ENCODE measurements at places on chromosomes 7 and 10.

DNA sequence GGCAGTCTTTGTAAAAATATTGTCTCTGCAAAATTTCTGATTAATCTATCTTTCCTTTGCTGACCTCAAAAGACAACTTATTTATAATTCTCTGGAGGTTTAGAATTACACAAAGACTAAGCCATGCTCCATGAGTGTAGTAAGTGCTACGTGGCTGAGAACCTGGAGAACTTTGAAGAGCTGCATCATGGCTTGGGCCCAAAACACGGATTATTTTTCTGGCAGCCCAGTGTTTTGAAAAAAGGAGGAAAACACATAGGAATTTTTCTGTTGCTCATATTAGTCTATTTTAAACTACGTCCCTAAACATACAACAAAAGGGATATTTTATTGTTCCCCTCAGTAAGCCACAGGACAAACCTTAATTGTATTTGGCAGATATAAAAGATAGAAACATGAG lies 360.7 kb upstream of the MYO3A start:
- no peak for DNase-seq

DNA sequence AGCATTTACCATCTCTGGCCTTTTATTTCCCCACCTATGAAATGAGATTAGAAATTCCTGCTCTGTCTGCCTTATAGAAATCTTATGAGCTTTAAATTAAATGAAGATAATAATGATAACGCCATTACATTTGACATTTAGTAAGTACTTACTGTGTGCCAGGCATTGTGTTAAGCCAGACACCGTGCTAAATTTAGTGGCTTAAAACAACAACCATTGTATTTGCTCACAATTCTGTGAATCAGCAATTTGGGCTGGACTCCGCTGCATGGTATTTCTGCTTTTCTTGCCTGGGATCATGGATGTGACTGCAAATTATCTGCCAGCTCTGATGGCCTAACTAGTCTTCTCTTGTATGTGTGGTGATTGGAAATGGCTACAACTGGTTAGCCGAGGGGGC lies 56.4 kb upstream of the CCDC6 start:
- no peak for DNase-seq

DNA sequence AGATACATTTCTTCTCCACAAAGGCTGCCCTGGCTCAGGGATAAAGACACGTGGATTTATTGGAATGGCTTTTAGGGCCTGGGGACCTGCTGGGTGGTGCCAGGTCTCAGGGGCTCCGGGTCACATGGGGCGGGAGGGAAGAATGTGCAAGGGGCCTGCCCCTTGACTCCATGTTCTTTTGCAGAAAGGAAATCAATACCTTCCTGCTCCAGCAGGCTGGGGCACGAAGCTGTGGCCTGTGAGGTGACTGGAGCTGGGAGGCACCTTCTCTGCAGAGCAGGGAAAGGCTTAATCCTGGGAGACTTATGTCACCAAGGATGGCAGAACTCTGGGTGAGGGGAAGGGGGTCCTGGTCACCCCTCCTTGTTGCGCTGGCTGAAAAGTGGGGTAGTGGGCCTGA lies 42.3 kb upstream of the GNA12 start:
- no peak for DNase-seq

GRCh38 chr7:123961771-123962170 lies 36.7 kb downstream of the SPAM1 start:
- DNase-seq: no peak

GRCh38 chr10:94288361-94289101 lies 74.2 kb downstream of the NOC3L start:
- no peak for DNase-seq

DNA sequence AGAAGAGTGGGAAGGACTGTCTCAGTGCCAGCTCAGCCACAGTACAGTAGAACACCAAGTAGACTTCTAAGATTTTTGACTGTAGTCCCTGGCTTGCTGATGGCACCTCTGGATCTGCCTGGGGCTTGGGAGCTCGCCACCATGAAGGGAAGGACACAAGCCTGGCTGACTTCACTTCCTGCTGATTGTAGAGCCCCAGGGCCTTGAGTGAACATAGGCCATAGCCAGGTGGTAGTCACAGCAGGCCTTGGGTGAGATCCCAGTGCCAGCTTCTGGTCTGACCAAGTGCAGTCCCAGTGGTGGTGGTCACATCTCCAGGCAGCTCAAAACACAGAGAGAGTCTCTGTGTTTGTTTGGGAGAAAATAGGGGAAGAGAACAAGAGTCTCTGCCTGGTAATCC lies 57.6 kb upstream of the HBP1 start:
- DNase-seq: no peak

DNA sequence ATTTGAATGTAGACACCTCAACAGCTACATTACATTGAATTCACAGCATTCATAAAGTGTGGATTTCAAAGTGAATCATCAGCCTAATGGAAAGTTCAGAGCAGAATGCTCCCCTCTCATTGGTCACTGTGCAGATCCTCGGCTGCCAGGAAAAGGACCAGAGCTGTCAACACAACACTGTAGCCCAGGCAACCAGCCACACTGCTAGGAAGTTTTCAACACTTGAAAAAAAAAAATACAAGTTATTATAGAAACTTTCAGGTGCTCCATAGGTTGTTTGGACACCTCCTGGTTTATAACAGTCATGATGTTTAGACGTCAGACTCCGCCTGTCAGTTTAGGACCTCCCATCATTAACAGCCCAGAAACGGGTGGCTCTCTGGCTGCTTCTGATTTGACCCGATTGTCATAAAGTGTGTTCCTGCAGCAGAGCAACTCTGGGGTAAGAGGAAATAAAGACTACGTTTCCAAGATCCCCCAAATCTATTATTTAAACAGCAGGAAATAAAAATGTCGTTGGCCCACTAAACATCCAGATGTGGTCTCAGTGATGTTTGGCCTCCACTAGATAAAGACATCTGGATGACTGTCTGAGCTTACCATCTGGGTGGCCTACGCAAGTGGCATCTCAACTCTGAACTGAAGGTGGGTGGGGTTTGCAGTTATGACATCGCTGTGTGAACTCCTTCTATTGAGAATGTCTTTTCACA lies 117.4 kb downstream of the CABCOCO1 start:
- peak; percentile 95 for DNase-seq

DNA sequence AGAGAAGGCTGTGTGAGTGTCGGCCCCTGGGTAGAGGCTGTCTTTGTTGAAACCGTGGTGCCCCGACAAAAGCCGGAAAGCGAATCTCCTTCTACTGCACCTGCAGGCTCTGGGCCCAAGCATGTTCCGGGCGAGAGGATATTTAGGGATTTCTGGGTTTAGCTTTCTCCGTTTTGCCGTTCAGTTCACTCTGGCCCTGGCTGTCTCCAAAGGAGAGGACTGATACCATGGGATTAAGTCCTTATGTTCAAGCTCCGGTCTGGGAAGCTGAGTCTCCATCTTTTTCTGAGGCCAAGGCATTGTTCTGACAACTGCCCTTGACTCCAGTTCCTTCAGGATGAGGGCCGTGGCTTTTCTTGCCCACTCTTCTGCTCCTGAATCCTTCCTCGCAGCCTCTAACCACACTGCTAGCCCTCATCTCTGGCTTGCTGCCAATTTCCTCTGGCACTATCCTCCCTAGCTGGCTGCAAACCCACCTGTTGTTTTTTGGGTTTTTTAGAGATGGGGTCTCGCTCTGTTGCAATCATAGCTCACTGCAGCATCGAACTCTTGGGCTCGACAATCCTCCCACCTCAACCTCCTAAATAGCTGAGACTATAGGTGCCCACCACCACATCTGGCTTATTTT lies 206.8 kb downstream of the SKIDA1 start:
- no peak for DNase-seq

DNA sequence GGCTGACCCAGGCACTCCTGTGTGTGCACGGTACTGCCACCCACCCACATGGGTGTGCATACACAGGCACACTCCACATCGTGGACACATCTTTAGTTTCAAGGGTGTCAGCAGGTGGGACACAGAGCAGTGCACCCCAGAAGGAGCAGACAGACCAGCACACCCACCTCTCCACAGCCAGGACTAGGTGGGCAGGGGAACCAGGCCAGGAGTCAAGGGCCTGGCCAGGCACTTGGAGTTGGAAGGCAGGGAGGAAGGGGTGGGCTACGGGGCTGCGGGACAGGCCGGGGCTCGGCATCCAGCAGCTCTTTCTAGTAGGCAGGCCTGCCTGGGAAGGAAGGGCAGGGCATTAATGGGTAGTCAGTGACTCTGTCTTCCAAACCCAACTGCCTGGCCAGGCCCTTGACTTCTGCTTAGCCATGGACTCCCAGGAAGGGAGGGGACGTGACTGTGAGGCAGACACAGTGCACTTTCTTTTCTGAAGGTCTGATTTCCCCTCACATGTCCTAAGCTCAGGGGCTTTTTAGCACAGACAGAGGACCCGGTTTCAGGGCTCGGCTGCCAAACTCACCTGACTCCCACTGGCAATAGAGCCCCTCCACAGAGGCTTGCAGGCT lies 14.6 kb downstream of the RASGEF1A start:
- no peak for DNase-seq

DNA sequence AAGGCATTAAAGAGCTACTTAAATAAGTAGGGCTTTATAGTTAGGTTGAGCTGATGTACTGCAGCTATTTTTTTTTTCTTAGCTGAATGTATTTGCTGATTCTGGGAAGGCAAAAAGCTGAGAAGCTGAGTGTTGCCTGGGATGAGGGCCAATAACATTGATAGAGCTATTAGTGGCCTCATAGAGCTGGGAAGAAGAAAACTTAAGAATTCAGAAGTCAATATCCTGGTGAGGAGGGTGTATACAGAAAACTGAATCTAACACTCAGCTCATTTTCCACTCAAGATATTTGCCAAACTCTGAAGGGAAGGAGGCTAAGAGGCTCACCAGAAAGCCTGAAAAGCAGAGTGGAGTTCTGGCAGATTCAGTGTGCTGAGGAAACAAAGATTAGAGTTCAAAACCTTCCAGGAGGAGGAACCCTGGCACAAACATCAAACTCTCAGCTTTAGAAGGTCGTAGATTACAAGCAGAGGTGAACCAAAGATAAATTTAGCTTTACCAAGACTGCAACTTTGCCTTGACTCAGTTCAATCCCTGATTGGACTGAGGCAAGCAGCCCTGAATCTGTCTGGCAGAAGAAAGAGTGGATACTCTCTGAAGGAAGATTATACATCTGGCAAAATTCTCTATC lies 11.3 kb downstream of the PPP1R3C start:
- DNase-seq: no peak

DNA sequence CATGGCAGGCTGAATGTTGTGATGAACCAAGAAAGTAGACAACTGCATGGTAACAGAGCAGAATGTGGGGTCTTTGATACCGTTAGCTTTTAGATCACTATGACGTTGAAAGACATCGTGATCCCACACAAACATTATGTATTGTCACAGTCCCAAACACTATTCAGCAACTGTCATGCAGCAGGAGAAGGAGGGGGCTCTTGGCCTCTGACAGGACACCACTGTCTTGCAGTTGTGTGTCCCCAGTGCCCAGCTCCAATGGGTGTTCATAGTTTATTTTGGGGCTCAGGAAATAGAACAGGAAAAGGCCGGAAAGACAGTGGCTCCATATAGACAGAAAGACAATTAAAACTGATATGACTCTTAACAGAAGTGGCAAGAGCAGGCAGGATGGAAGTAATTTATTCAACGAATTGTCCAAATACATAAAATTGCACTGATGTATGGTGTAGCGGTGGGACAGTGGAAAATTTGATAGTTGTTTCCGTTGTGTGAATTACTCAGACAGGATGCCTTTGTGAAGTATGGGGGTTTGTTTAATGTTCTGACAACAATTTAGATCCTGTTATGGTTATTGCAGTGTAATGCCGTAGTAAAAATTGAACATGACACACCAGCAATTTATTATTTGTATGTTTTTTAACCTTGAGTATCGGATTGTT lies 292.0 kb downstream of the LRMDA start:
- DNase-seq: no peak

- DNase-seq: no peak
Observed at GRCh38 chr7:978049-978346, 2.6 kb upstream of the COX19 start.

DNA sequence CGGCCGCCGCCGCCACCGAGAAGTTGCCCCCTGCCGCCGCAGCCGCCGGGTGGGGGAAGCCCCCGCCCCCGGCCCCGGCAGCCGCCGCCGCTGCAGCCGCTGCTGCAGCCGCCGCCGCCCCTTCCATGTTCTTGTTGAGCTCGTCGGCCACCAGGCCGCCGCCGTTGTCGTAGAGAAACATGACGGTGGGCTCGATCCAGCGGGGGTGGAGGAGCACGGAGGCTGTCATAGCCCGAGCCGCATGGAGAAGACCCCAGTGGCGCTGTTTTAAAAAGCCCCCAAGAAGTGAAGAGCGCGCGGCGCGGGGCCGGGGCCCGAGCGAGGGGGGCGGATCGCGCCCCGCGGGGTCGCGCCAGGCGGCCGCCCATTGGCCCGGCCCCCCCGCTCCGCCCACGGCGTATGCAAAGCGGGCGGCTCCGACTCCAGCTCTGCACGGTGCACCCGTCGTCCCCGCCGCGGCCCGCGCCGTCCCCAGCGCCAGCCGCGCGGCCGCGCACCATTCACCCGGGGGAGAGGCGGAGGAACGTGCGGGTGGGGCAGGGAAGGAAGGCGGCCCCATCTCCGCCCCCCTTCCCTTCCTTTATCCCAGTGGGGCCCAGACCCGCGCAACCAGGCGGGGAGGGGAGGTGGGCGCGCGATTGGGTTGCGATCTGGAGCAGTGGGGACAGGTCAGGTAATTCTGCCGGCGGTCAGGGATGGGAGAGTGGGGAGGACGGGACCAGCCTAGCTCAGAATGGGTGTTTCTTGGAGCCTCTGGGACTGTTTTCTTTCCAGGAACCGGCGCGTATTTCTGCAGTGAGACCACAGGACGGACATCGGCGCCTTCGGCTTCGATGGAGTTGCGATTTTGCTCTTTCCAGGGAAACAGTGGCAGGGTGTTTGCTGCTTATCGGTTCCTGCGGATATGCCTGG lies at the start of gene HOXA13:
Gene HOXA13 (minus strand): TSS at position 243 of the 912 bp plus-strand sequence. CDS start 14 bp downstream, at position 229.
- DNase-seq: no peak

DNA sequence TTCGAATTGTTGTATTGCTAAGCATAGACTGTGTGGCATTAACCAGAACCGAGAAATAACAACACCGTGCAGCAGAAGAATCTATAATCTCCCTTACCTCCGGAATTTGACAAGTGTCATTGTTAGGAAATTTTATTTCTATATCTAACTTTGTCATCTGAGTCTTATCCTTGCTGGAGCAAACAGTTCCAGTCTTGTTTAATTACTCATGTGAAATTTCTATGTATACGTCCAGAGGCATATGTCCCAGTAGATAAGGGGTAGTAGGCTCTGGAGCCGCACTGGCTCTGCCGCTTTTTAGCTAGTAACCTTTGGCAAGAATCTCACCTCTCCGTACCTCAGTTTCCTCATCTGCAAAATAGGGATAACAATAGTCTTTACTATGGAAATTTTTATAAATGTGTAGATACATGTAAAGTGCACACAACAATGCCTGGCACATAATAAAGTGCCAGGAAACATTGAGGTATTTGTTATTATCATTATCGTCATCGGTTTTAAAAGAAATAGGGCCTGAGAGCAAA lies 228.6 kb downstream of the VTI1A start:
- DNase-seq: no peak

- no peak for DNase-seq
Observed at GRCh38 chr7:152847386-152847908, 87.9 kb downstream of the ACTR3B start.

DNA sequence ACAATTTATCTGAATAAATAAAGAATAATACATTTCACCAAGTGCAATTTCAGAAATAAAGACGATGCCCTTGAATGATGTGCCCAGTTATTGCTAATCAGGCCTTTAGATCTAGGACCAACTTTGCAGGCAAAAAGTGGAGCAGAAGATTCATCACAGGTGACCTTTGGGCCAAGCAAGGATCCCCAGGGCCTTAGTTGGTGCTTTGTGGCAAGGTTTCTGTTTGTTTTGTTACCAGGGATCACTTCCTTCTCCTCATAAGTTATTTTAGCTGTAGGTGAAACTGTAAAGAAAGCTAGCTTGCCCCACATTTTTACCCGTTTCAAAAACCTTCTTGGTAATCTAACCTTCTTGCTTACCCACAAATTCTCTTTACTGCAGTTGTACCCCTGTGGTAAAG lies 323.2 kb downstream of the NEBL start:
- no peak for DNase-seq
